Stimulated activated CD4-positive, alpha-beta T cell treated with anti-CD3 and anti-CD28 coated beads, TNF-alpha, amount 100 ng/mL, for 24 hours (primary cell): ENCODE measurements at places on chromosomes 6 and 20.

- DNase-seq: no peak
These were observed 135.3 kb downstream of the ARID1B start for GRCh38 chr6:156912431-156912830.

GRCh38 chr20:13105039-13105438 lies 96.3 kb downstream of the SPTLC3 start:
- no peak for DNase-seq

DNA sequence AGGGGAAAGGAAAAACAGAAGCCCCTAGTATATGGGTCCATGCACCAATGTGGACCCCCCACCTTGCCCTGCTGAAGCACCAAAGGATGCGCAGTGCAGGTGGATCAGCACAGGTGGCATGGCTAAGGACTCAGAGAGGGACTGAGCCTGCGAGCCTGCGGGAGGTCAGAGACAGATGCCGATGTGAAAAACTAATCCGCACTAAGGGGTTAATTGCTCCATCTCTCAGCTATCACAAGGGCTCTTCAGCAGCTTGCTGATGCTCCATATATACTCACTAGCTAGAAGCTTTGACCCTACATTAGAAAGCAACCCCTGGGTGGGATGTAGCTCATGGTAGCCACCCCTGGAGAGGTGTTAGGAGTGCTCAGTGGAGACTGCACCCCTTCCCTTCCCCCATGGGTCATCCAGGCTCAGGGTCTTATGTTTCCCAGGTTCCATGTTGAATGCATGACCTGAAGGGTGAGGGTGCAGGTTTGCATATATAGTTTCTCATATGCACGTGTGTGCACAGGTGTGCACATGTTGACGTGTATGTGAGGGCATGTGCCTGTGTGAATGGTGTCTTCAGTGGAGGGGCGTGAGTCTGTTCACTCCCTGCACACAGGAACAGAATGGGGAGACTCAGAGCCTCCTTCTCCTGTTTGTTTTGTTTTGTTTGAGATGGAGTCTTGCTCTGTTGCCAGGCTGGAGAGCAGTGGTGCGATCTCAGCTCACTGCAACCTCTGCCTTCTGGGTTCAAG lies 13.4 kb upstream of the IP6K3 start:
- no peak for DNase-seq

- no peak for DNase-seq
These were observed 256.3 kb downstream of the ADGRB3 start for GRCh38 chr6:68891419-68891818.

DNA sequence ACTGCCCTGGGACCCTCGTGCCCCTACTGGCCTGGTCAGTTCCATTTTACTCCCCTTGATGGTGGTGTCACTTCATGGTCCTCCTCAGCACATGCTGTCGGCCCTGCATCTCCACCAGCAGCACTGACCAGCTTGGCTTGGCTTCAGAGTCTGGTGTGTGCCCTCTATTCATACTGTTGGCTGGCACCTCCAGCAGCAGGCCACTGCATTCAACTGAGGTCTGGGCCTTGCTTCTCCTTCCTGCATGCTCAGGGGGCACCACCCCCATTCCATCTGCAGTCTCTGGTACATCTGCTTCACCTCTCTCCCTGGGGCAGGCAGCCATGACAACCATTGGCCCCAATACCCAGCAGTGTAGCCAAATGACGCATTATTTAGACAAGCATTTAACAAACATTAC lies 155.9 kb downstream of the SLC24A3 start:
- no peak for DNase-seq

DNA sequence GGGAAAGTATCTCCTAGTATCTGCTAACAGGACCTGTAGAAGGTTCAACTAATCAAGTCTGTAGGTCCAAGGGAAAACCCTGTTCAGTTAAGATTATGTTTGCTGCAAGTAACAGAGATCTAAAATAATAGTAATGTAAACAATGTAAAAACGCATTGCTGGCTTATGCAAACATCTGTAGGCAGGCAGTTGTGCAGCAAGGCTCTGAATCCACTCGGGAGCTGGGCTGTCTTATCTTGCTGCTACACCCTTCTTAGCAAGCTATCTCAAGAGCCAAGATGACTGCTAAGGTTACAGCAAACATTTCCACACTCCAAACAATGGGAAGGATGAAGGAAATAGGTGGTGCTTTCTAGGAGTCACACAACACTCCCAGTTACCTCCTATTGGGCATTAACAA lies 397.3 kb upstream of the NRSN1 start:
- no peak for DNase-seq
